ENCODE measurements at places on chromosomes 2 and 18.

- DNase-seq = no peak
These were observed 153.3 kb upstream of the NDUFV2 start for GRCh38 chr18:8949206-8949605.

DNA sequence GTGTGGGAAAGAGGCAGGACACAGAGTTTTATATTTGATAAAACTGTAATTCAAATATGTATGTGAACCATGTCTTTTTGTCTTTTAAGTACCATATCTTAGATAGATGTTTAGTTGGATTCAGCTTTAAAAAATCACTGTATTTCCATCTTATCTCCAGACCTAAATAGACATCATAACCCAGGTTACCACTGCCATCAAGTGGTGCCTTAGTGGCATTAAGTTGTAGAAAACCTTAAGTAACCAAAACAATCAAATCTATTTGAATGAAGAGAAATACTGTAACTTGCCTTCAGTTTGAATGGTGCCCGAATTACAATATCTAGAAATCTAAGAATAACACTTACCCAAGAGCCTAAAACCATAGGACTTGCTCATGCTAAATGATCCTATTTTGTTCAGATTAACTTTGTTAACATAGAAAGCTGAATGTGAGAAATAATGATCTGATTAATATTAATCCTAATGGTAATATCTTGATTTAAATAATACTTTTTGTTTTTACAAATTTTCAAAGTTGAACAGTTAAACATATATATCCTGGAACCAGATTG, 92.5 kb upstream of the MAP2 start:
- DNase-seq = no peak

DNA sequence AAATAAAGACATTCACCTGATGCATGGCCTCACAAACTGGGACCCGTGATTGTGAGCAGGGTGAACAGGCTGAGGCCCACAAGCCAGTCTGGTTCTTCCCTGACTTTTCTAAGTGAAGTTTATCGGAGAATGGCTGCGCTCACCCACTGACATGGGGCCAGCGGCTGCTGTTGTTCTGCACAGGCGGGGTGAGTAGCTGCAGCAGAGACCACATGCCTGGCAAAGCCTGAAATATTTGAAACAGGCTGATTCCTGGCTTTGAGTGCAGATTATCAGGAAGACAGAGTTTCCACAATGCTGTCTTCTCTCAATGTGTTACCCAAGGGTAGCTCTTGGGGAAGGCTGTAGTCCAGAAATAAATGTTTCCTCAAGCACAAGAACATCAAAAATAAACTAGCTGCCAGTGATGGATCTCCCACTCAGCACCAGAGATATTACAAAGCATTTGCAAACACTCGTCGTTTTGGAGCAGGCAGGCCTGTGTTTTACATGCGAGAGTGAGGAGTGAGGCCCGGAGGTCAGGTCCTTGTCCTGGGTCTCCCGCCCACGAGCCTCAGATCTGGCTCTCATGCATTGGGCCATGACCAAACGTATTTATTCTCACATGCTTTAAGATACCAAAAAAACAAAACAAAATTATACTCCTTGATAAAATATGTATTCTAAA, 647.1 kb downstream of the GALR1 start:
- DNase-seq = no peak

DNA sequence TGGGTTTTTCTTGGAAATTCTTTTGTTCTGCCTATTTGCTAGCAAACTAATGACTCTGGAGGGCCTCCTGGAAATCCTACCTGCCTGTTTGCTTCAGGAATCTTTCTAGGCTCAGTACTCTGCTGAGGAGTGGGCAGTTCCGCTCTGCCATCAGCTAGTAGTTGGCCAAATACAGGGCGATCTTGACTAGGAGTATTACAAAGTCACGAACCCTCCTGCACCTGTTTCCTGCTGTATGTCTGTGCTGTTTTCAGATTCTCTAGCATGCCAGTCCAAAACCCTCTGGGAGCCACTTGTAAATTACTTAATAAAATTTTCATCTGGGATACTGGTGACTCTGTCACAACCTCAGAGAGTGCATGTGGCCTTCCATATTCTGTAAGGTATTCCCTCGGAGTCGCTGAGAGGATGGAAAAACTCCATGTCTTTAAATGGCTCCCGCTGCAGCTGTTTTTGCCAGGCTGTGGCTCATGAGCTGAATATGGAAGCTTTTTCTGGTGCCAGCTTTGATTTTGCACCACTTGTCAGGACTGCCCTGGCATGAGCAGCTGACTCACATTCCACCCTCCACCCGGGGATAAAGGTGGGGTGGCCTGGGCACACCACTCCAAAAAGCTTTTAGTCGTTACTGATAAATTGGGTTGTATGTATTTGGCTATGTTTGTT, 123.0 kb downstream of the RTN4 start:
- no peak for DNase-seq

DNA sequence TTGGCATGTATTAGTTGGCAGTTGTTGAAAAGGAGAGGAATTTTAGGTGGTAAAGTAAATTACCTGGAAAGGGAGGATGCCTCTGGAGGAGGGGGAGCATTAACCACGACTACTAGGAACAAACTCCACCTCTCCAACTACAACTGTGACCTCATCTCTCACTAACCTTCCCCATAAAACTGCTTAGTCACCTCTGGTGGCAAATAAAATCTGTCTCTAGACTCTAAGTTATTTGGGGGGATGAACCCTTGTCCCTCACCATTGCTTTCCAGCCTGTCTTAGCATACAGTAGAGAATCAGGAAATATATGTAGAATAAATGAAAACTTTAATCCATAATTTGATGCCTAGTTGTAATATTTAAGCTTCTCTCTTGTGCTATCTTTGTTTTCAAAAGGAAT, 27.6 kb upstream of the MYO1B start:
- DNase-seq = no peak

GRCh38 chr18:13159579-13159978, 59.0 kb upstream of the LDLRAD4 start:
- no peak for DNase-seq

DNA sequence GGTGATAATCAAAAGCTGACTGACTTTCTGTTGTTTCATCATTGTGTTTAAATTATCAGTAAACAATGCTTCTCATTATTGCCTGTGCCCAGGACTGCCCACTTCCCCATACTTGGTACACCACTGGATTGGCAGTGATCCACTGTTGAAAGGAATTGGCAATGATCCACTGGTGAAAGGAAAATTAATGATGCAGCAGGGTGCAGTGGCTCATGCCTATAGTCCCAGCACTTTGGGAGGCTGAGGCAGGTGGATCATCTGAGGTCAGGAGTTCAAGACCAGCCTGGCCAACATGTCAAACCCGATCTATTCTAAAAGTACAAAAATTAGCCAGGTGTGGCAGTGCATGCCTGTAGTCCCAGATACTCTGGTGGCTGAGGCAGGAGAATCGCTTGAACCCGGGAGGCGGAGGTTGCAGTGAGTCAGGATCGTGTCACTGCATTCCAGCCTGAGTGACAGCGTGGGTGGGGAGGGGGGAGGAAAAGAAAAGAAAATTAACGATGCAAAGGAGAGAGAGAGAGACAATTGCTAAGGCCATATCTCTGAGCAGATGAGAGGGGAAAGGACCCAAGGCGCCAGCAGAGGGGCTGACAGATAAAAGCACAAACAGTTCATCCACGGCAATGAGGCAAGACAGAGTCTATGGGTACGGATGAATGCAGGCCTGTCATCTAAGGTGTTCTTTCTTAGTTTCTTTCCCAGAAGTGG, 10.2 kb upstream of the GTF2A1L start:
- DNase-seq = no peak

DNA sequence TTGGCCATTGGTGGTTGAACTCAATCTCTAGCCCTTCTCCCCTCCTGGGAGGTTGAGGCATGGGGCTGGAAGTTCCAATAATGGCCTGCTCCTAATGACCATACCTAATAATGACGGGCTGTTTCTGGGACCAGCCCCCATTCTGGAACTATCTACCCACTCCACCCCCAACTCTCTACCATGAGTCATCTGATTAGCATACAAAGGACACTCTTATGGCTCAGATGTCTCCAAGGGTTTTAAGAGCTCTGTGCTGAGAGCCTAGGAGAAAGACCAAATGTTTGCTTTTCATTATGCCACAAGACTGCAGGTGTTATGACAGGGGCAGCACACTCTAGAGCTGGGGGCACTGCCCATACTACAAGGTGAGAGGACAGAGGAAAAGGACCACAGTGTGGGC, 137.0 kb upstream of the NCKAP5 start:
- DNase-seq = no peak

DNA sequence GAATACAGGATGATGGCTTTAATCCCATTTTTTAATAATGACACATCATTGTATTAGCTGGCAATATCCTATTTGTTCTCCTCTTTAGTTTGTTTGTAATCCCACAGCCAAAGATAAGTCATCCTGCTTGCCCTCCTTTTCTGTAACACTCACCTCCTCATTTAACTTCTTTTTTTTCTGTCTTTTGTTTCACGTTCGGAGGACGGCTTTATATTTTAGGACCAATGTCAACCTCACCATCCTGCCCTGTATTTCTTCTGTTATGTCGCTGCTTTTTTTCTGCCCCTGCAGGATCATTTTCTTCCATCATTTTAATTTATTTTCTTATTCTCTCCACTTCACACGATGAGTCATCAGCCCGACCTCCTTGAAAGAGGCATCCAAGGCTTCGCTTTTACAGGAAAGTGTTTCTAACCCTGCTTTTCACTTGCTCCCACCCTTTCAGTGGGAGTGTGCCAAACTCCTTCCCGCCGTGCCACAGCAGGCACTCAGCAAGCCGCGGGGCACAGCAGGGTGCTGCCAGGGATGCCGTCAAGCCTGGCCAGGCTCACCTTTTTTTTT, 11.4 kb downstream of the RAB31 start:
- no peak for DNase-seq

DNA sequence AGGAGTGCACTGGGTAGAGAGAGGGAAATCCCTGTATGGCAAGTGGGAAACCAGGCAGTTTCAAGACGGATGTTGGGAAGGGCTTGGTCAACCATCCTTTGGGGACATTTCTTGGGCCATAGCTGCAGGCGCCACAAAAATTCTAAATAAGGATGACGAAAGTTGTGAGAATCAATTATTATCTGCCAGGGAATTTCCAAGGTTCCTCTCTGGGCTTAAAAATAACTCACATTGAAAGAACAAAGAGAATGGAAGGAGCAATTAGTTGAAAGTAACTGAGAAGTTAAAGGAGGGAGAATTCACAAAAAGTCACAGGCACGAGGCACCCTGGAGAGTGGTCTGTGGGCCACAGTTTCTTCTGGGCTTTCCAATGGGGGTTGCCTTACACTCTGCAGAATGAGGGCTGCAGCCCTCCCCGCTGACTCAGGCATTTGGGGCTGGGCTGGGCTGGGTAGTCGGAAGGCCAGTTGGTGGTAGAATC, 195.7 kb downstream of the SMAD7 start:
- DNase-seq = no peak

DNA sequence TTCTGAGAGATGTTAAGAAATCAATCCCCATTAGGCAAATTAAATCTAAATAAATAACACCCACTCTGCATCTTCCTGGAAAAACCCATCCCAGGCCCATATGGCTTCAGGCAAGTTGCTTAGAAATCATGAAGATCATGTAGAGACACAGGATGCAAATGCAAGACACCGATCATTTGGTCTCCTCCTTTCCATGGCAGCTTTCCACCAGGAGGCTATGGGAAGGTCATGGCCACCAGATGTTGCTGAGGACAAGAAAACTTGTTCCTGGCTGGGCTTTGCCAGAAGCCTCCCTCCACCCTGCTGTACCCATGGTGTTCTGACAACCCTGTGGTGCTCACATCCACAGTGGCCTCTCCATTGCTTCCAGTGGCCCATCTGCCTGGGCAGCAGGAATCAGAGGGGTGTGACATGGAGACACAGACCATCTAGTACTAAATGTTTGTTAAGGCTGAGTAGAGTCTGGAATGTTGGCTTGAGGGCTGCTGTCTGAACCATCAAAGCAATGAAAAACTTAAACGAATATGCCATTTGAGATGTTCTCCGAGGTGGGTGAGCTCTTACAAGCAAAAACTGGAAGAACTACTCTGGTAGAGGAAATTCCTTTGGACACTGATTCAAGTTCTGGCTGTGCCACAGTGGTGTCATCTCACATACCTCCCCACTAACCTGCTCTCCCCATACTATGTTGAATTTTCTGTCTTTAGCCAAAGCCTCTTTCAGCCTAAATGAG, 293.2 kb downstream of the TNS1 start:
- no peak for DNase-seq

- DNase-seq = no peak
These were observed 58.6 kb downstream of the KCNG2 start for GRCh38 chr18:79856119-79857007.

GRCh38 chr2:68974251-68974650, at the start of gene GKN1:
TSS of gene GKN1 (plus strand) at chr2:68974636. CDS start at chr2:68974678, 42 bp downstream.
- no peak for DNase-seq

GRCh38 chr2:85457877-85458316, 39.4 kb downstream of the SH2D6 start:
- no peak for DNase-seq

DNA sequence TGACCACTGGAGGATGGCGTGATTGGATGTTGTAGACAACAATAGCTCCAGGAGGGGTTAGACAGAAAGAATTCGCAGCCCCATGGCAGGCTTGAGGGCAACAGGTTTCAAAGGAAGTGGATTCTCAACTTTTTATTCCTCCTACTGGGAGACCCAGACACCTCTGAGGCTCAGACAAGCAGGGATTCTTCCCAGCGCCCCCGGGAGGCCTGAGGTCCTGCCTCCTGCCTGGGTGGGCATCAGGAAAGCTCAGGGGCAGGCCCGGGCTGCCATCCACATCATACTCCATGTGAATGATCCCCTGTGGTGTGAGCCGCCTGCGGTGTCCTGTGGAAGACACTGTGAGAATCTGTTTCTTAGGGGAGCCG, 203.5 kb downstream of the CYP26B1 start:
- DNase-seq = no peak

- DNase-seq = no peak
These were observed 39.2 kb downstream of the IL1R2 start for GRCh38 chr2:102030855-102031527.

DNA sequence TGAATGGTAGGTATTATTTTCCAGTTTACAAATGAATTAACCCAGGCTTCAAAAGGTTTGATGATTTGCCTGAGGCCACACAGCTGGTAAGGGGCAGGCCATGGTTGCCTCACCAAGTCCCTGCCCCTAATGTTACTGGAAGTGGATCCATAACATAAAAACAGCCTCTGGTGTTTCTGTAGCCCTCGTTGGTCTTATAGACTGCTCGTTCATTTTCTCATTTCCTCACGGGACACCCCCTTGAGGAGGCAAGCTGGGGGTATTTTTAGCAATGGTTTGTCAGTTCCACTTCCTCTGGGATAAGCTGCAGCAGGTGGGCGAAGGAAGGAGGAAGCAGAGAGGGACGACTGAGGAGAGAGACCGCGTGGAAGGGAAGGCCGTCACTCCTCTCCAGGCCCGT, 32.9 kb upstream of the NDUFV2 start:
- DNase-seq = no peak
